ENCODE measurements at places on chromosomes 7 and 10. TPM values are rescaled to one million over a fixed set of nuclear protein-coding genes. Genes with fewer than 3 reads are reported as not detected.

The RNF133 gene
- not detected for total RNA-seq

The ORAI2 gene
- total RNA-seq = 21.0 TPM

The OR6V1 gene
- total RNA-seq = not detected

The ANKRD2 gene
- total RNA-seq = 9.9 TPM

The SLC25A28 gene
- 13.5 TPM for total RNA-seq

The LRRC18 gene
- not detected for total RNA-seq

The RBP3 gene
- not detected for total RNA-seq

The CROT gene
- 13.0 TPM for total RNA-seq

The CFAP46 gene
- total RNA-seq = not detected

The C10orf105 gene
- not detected for total RNA-seq

The ANKRD30A gene
- not detected for total RNA-seq

The ATOH7 gene
- not detected for total RNA-seq

The BAMBI gene
- total RNA-seq = 8.2 TPM

The TMEM270 gene
- not detected for total RNA-seq

The SPDYE5 gene
- not detected for total RNA-seq

The LDB3 gene
- total RNA-seq = not detected

The LRCH4 gene
- total RNA-seq = 10.9 TPM

The EPHA1 gene
- 52.5 TPM for total RNA-seq

The PNLIPRP3 gene
- 13.0 TPM for total RNA-seq

The FRMD4A gene
- total RNA-seq = 2.3 TPM

The UPK3BL2 gene
- 17.1 TPM for total RNA-seq

The OPTN gene
- total RNA-seq = 104 TPM

The FAM25G gene
- not detected for total RNA-seq

The FEZF1 gene
- not detected for total RNA-seq

The HOXA3 gene
- 1.7 TPM for total RNA-seq

The CALML3 gene
- total RNA-seq = 2.7 TPM

The CH25H gene
- total RNA-seq = not detected

The ADAM22 gene
- not detected for total RNA-seq

The CNPY1 gene
- total RNA-seq = not detected
